ENCODE measurements at places on chromosomes 13 and 19.
A peak's percentile ranks its signal among the peaks of the same experiment; 100 is the strongest.

- DNase-seq = no peak
These were observed 175.2 kb downstream of the PAN3 start for GRCh38 chr13:28313579-28313978.

DNA sequence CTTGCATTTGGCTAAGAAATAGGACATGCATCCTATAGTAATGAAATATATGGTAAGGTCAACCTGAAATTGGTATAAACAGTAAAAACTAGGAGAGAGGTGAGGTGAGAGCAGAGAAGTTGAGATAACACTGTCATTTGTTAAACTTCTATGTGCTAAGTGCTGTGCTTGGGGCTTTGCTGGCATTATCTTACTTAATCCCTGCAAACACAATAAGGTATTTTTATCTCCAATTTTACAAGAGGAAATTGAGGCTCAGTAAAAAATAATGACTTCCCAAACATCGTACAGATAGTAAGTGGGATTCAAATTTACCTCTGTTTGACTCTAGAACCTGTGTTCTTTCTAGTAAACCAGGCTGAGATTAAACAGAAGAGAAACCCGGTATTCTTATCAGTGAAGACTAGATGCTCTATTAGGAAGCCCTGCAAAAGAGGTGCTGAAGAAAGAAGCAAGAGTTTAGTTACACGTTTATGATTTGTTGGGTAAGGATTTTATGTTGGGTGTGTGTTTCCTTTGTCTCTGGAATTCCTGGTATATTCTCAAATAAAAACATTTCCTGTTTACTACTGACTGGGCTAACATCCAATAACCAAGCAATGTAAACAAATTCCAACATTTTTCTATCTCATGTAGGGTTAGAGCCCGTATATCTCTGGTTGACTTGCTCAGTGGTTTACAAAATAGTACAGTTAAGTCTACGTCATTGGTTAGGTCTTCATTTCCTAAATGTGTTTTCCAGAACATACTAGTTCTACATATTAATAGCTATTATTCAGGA, 137.3 kb upstream of the FNDC3A start:
- no peak for DNase-seq

DNA sequence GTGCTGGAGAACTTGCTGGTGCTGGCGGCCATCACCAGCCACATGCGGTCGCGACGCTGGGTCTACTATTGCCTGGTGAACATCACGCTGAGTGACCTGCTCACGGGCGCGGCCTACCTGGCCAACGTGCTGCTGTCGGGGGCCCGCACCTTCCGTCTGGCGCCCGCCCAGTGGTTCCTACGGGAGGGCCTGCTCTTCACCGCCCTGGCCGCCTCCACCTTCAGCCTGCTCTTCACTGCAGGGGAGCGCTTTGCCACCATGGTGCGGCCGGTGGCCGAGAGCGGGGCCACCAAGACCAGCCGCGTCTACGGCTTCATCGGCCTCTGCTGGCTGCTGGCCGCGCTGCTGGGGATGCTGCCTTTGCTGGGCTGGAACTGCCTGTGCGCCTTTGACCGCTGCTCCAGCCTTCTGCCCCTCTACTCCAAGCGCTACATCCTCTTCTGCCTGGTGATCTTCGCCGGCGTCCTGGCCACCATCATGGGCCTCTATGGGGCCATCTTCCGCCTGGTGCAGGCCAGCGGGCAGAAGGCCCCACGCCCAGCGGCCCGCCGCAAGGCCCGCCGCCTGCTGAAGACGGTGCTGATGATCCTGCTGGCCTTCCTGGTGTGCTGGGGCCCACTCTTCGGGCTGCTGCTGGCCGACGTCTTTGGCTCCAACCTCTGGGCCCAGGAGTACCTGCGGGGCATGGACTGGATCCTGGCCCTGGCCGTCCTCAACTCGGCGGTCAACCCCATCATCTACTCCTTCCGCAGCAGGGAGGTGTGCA, 587 bp downstream of the S1PR4 start:
- DNase-seq = no peak

DNA sequence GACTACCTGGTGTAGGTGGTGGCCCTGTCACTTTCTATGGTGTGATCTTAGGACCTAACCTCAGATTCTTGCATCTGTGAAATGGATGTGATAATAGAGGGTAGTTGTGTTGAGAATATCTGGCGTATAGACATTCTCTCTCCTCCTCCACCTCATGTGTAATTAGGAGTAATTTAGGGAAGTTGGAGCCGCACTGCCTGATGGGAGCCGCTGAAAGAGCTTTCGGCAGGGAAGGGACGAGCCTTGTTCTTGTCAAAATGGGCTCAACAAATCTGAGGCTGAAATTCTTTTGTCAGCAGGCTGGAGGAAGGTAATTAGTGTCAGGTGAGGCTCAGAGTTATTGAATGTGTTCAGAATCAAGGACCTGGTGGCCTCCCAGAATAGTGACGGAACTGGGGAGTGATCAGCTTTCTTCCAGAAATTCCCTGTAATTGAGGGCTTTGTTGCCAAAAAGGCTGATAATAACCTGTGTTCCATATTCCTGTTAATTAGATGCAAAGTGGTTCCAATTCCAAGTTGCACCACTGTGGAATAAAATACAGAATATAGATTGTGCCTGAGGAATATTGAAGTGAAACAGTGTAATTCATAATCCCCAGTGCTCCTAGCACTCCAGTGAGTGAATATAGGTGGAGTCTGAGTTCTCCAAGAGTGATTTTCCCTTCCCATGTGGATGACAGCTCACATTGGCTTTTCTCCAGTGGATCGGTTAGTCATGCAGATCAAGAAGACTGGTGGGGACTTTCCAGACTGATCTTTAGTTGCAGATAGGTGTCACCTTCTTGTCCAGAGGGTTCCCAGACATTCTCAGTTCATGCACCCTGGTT, 47.5 kb downstream of the SPATA13 start:
- DNase-seq = no peak

DNA sequence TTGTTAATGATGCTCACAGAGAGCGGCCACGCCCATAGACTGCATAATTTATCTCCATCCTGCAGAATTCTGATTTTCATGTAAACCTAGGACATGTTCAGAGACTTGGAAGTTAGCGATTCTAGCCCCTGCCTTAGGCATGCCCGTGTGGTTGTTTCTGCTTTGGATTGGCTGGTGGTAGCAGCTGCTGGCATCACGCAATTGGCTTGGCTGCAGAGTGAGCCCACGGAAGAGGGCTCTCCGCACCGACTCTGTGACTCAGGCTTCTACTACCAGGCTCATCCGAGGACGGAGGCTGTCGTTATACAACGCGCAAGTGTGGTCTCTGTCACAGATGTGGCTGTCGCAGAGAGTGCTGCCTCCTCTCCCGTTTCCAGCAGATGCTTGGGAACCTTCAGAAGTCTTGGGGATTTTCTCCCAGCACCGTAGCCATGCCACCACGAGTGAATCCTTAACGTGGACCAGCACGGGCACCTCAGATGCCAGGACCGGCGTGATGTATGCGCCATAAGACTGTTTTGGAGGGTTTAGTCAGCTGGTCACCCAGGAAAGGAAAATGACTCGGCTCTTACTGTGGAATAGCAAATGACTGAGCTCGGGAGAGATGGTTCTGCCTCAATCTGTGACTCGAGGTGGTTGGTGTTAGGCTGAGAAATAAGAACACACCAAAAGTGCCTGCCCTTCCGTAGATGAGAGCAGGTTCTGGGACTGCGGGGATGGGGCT, 61.0 kb upstream of the F7 start:
- DNase-seq = no peak

- no peak for DNase-seq
These were observed 10.1 kb downstream of the PRR36 start for GRCh38 chr19:7863971-7864689.

GRCh38 chr19:5024282-5024681, 55.4 kb downstream of the KDM4B start:
- no peak for DNase-seq

DNA sequence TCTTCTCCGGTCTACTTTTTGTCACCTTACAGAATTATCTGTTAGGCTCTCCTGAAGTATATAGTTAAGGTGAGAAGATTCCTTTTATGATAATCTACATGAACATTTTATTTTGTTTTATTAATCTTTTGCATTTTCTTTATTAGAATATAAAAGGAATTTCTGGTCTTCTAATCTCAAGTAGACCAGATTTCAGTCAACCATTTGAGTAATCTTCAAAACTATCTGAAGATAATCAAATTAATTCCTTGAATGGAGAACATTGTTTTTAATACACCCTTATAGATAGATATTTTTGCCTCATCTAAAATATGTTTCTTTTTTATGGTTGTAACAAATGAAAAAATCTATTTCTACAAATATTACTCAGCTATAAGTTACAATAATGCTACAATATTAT, 381.7 kb upstream of the PCDH20 start:
- DNase-seq = no peak

GRCh38 chr19:56098731-56099568, 22.1 kb downstream of the ZNF787 start:
- DNase-seq = no peak

GRCh38 chr19:31071136-31071855, 277.9 kb downstream of the TSHZ3 start:
- no peak for DNase-seq

- no peak for DNase-seq
These were observed 4.2 kb downstream of the FPR3 start for GRCh38 chr19:51799034-51799773.

- DNase-seq = no peak
These were observed 2.4 kb upstream of the CYP2F1 start for GRCh38 chr19:41111750-41112295.

DNA sequence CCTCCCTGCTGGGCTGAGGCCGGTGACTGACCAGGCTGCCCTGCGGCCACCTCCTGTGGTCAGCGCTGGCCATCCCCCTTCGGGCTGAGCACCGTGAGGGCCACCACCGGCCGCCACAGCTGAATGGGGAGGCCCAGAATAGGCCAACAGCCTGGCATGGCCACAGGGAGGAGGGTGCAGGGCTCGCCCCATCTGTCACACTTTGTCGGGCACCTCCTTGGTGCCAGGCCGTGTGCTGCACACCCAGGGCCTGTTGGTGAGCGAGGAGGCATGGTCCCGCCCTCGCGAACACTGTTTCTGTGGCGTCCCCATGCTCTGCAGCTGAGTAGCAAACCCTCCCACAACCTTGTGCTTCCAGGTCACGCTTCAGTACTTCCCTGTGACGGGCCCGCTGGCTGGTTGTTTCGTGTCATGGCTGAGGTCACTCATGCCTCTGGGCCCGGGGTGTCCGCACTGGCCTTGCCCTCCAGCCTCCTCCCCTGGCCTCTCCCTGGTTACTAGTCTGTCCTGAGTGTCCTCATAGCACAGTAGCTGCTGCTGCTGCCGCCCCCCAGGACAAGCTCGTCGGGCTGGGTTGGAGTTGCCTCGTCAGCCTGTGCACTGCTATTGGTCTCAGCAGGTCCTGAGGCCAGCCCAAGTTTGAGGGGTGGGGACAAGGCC, 15.2 kb downstream of the EPN1 start:
- DNase-seq = no peak

- DNase-seq = peak; percentile 82
These were observed 20.7 kb downstream of the TNFSF11 start for GRCh38 chr13:42594481-42595252.

DNA sequence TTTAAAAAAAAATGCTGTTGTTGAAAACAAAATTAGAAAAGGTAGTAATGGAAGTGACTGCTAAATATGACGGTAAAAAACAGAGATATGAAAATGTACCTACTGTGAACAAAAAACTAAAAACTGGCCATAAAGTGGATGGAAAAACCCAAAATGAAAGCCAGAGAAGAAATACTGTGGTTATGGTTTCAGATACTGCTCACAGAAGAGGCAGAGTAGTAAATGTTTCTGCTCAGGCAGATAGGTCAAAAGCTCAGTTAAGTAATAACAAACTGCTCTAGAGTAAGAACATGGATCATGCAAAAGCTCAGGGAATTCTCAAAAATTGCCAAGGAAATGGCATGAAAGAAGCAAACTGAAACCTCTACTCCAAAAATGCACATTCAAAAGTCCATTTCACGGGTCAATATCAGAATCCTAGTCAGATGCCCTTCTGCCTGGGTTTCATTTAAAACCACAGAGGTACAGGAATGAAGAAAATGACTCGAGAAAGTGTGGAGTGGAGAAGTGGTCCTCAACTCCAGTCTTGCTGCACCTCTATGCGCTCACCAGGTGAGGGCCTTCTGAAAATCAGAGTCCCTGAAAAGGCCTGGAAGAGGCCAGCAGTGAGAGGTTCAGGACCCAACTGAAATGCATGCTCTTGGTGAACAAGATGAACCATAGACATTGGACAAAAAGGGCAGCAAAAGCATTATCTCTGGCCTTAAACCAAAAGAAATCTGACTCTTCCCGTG, 315.0 kb upstream of the SPRY2 start:
- DNase-seq = no peak

DNA sequence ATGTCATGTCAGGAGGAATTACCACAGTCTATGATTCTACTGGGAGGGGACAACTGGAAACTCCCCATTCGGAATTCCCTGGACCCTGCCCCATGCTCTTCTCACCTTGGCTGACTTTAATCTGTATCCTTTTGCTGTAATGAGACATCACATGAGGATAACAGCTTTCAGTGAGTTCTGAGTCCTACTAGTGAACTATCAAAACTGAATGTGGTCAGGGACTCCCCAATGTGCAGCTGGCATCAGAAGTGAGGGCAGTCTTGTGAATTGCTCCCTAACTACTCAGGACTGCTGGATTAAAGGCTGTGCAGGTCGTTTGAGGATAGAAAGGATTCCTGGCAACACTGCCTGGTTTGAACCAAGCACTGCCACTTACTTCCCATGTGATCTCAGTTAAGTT, 15.2 kb downstream of the SIGLEC7 start:
- no peak for DNase-seq

DNA sequence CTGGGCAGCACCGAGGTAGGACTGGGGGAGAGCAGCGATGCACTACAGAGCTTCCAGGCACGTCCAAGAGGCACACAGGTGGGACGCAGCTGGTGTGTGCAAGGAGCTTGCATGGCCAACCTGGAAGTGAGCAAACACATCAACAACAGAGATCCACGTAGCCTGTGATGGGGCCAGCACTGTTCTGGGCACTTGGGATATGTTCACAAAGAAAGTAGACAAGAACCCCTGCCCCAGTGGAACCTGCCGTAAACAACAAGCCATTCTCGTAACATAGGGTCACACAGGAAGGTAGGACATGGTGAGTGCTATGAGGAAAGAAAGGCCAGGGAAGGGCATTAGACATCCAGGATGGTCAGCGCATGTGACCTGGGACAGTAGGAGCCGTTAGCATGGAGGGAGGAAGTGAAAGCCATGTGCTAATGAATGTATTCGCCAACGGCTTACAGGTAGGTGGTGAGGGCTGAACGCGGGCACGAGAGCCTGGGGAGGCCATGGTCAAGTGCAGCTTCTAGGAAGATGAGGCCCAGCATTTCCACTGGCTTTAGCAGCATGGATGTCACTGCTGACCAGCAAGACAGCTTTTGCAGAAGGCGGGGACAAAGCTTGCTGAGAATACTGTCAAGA, 105.5 kb downstream of the TEX26 start:
- DNase-seq = no peak

- DNase-seq = no peak
These were observed 80.6 kb downstream of the SIPA1L3 start for GRCh38 chr19:37987356-37988332.

GRCh38 chr19:42115219-42115618, 17.0 kb downstream of the POU2F2 start:
- no peak for DNase-seq

- peak; percentile 25 for DNase-seq
These were observed 120.7 kb upstream of the VSTM2B start for GRCh38 chr19:29404951-29405727.

GRCh38 chr13:110802260-110802659, 88.8 kb downstream of the ING1 start:
- DNase-seq = no peak
